ENCODE measurements at places on chromosomes 2 and 18. TPM values are rescaled to one million over a fixed set of nuclear protein-coding genes. Genes with fewer than 3 reads are reported as not detected.

HES6 gene
- 0.75 TPM for total RNA-seq

MREG gene
- 3.0 TPM for total RNA-seq

TMEM200C gene
- 4.1 TPM for total RNA-seq

ACMSD gene
- 0.81 TPM for total RNA-seq

GPR155 gene
- 15.3 TPM for total RNA-seq

CRYGD gene
- 0.64 TPM for total RNA-seq

RBBP8 gene
- total RNA-seq = 19.8 TPM

DCDC2C gene
- total RNA-seq = not detected

IMMT gene
- total RNA-seq = 65.1 TPM

TTN gene
- total RNA-seq = 3.9 TPM
